Posterior cingulate gyrus (tissue), 11 donors: ENCODE measurements at places on chromosomes 6 and 20.

- no peak for DNase-seq
Observed at GRCh38 chr6:11718463-11718862, 60.1 kb downstream of the ADTRP start.

- no peak for DNase-seq
Observed at GRCh38 chr6:132749111-132749510, 8.6 kb downstream of the VNN2 start.

DNA sequence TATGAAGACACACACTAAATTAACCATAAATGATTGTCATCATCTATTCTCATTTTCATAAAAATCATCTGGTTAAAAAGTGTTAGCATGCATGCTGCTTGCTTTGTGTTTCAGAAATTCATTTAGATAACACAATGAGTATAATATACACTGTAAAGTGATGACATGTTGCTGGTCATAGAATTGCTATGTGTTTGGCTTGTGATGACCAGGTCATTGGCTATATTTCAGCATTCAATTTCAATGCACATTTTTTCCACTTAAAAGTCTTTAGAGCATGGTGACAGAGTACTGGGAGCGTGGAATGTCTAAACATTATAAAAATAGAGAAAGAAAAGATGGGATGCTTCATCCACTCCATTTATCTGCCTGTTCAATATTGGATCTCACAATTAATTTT, 1291.1 kb upstream of the MAP3K7 start:
- no peak for DNase-seq

- DNase-seq: no peak
Observed at GRCh38 chr20:60559462-60559861, 601.2 kb downstream of the CDH26 start.

- DNase-seq: no peak
Observed at GRCh38 chr6:116406678-116407345, 36.1 kb downstream of the DSE start.
